ENCODE measurements at places on chromosomes 6 and 20. TPM values are rescaled to one million over a fixed set of nuclear protein-coding genes. Genes with fewer than 3 reads are reported as not detected.

Gene POLH
- total RNA-seq = 10.6 TPM

Gene CALHM4
- total RNA-seq = 0.46 TPM

Gene ME1
- total RNA-seq = 12.9 TPM

Gene LAMP5
- 19.6 TPM for total RNA-seq

Gene BNIP5
- not detected for total RNA-seq

Gene PRSS16
- not detected for total RNA-seq

Gene SMOC2
- total RNA-seq = 9.2 TPM

Gene SLC22A3
- 3.9 TPM for total RNA-seq

Gene TMC2
- total RNA-seq = 3.5 TPM

Gene WFDC2
- total RNA-seq = 9.0 TPM

Gene CNKSR3
- 4.2 TPM for total RNA-seq

Gene SRMS
- not detected for total RNA-seq

Gene CLDN20
- not detected for total RNA-seq

Gene BPIFB4
- not detected for total RNA-seq

Gene VSX1
- 0.46 TPM for total RNA-seq

Gene PEX3
- total RNA-seq = 36.7 TPM

Gene GRIK2
- total RNA-seq = 139 TPM

Gene NUP153
- total RNA-seq = 54.2 TPM

Gene GINS1
- 14.1 TPM for total RNA-seq

Gene ATP6V1G2
- total RNA-seq = 69.4 TPM
